ENCODE measurements at places on chromosomes 6 and 20.

DNA sequence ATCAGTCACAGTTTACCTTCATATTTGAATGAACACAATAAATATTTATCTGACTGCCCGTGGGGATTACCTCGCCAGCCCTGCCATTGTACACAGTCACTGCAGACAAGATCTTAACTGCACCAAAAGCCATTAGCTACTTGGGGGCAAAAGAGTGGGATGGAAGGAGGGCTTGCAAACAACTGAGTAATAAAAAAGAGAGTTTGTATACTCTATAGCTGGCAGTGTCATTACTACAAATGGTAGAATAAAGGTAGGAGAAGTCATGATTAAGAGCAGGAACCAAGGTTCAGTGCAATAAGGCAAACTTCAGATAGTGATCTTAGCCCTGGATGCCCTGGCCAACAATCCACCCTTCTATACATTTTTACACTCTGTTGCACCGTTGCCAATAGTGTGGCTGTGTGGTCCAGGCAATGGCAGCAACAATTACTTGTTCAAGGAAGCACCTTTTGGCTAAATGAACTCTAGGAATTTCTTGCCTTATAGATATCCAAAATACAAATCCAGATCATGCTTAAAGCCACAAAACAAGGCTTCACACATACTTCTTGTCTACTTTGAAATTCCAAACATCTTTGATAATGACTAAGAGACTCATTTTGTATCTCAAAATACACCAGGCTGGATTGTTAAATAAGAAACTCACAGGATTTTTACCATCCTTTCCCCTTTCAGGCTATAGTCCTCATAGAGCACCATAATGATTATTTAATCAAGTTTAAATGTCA, 955.4 kb upstream of the ADGRB3 start:
- no peak for DNase-seq

DNA sequence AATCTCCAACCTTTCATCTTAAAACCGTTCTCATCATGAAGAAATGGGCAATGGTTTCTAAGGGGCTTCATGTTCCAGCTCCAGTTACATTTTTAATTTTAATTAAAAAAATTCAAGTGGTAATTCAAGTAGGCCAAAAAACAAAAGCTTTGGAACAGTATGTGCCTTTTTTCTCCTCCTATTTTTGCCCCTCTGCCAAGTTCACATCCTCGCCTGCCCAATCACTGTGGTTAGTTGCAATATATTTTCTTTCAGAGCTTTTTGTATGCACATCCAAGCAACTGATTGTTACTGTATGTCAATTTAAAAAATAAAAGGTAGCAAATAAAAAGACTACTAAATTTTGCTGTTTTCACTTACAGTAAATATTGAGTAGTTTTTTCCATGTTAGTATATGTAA, 99.8 kb upstream of the B3GAT2 start:
- DNase-seq, result no peak

GRCh38 chr20:16216227-16216913, 356.9 kb downstream of the KIF16B start:
- DNase-seq, result no peak

DNA sequence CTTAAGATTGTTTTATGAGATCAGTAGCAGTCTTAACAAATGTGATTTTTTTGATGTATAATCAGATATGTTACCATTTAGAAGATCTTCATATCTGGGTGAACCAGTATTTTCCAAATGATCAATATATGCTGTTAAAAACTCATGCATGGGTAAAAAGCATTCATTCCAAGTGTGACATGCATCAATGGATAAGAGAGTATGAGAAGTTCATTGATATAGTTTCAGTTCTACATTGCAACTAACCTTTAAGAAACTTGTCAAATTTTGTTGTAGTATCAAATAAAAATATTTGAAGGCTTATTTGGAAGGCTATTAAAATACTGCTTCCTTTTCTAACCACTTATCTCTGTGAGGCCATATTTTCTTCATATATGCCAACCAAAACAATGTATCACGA, 117.7 kb downstream of the FIG4 start:
- no peak for DNase-seq

GRCh38 chr6:129865013-129865412, 3.9 kb upstream of the TMEM244 start:
- no peak for DNase-seq

DNA sequence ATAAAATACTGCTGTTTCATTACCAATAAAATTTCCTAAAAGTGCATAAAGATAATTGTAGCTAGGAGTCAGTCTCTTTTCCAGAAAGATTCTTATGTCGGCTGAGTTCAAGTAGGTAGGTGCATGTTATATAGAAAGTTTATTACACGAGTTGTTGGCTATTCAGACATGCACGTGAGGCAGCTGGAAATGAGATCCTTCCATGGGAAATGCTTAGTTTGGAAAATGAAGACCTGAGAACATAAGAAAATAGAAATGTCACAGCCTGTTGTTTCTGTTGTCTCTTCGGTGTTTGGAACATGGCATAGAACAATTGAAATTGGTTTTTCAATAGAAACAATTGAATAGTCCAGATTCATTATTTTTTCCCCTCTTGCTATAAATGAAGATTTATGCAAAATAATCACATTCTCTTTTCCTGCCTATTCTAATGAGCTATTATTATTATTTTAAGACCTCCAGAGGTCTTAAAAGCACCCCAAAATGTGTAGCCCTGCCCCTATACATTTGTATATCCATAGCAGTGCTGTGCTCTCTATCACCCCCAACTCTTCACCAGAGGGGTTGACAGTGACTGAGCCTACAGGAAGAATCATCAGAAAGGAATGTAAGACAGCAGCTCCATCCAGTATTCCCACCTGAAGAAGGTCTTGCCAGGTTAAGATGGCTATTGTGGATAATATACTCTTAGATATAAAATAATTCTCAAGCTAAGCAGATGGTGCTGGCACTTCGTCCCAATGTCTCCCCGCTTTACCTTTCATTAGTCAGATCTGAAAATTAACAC, 82.2 kb downstream of the ZDHHC14 start:
- no peak for DNase-seq

DNA sequence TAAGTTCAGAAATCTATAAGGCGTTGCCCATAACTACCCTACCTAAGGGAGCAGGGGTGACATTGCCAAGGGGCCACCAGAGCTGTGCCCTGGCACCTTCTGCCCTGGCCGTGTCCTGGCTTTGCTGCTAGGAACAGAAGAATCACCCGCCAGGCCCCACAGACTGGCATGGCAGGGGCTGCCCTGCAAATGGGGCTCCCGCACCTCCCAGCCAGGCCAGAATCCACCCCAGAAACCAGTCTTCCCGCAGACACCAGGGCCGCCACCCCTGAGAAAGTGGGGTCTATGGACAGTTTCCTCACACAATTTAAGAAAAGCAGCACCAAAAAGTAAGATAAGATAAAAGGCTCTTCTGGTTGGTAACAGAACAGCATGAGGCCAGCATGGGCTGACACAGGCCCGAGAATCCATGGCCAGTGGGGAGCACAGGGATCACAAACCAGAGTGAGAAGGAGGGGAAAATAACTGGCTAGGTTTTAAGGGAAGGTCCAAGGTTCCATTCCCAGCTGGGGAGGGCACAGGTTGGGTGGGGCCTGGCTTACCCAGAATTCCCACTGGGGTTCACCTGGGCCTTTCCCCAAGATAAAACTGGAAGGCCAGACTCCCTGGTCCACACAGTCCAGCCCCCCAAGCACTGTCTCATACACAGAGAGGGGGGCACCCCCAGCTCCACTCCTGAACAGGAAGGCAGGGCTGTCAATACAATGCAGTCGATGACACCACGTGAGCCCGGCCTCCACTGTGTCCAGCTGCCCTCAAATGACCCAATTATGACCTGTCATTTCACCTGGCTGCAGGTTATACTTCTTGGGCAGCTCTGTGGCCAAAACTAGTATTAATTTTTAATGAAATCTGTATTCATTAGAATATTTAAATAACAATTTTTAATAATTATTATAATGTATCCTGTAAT, 59.4 kb downstream of the PYGB start:
- no peak for DNase-seq

- DNase-seq, result no peak
These were observed 31.9 kb downstream of the WDR27 start for GRCh38 chr6:169669889-169670288.

- no peak for DNase-seq
These were observed 425.8 kb downstream of the FRK start for GRCh38 chr6:115634887-115635286.

DNA sequence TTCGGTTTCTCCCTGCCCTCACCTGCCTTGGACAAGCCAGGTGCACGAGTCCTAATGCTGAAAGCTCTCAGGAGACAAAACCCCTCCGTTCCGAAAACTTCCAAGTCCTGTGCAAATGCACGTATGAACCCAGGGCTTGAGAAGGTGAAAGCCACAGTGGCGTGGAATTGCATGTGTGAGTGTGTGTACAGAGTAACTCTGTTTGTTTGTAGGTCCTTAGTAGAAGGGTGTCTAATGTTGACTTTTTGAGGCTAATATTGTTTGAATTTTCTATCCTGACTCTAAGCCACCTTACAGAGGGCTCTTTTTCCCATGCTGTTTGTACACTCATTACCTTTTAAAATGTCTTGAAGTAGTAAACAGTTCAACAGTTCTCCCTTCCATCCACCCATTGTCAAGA, 129.1 kb downstream of the FOXA2 start:
- no peak for DNase-seq

DNA sequence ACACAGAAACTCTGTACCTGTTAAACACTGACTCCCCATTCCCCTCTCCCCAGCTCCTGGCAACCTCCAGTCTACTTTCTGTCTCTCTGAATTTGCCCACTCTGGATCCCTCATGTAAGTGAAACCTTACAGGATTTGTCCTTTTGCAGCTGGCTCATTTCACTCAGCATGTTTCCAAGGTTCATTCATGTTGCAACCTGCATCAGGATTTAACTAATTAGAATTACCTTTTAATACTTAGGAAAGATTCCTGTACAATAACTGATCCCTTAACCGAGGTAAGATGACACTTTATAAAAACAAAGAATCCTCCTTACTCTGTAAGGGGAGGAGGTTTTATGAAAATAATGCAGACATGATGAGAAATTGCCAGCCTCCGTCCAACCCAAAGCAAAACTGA, 113.1 kb upstream of the MTHFD1L start:
- DNase-seq, result no peak

GRCh38 chr6:20202699-20203302, 9.5 kb downstream of the MBOAT1 start:
- no peak for DNase-seq

GRCh38 chr6:148509119-148509799, 166.6 kb downstream of the SASH1 start:
- DNase-seq, result no peak

DNA sequence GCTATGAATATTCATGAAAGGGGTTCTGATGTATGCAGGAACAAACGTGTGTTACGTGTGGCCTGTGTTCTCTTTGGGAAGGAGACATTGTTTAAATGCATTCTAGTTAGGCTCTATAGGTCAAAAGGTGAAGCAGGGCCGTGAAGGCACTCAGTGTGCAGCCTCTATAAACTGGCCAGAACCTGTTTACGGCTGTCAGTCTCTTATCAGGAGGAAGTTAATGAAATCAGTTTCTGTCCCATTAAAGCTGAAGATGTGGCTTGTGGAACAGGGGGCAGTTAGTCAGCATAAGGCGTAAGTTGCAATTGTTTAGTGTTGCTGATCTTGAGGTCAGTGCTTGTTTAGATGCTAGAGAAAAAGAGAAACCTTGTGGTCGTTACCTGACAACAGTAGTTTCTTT, 111.5 kb upstream of the KCNG1 start:
- no peak for DNase-seq

GRCh38 chr20:36093804-36094145, 60.8 kb upstream of the EPB41L1 start:
- DNase-seq, result no peak

DNA sequence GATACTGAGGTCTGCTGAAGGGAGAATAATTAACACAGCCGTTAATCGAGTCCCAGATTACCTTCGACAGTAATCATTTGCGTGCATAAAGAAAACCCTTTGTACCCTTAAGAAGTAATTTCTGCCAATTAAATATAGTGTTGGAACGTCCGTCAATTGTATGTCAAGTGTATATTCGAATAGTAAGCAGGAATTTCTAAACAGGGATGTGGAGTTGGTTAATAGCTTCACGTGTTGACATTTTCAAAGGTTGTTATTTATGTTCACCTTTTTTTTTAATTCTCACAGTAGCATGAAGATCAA, 798 bp upstream of the SNAP91 start:
- DNase-seq, result no peak

GRCh38 chr6:35471836-35472345, 3.7 kb downstream of the RPL10A start:
- no peak for DNase-seq

GRCh38 chr6:154969796-154970195, 25.3 kb upstream of the TIAM2 start:
- no peak for DNase-seq

- DNase-seq, result no peak
These were observed 663.6 kb upstream of the CHD6 start for GRCh38 chr20:42281801-42282200.

GRCh38 chr6:131937703-131938631, 13.2 kb downstream of the CCN2 start:
- DNase-seq, result no peak

DNA sequence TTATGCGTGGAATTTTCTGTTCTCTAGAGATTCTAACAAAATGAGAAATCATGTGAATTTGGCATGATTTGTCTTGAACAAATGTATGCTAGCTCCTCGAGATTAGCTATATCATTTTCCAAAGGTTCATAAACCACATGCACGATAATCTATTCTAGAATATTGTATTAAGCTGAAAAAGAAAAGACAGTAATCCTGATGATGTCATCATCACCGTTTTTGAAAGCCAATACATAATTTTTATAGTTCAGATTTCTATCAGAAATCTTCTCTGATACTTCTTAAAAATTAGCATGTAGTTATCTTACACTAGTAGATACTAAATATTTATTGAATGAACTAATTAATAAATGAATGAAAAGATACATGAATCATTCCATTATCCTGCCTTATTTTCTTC, 111.2 kb downstream of the HAO1 start:
- no peak for DNase-seq

- DNase-seq, result no peak
These were observed 3.3 kb upstream of the MOG start for GRCh38 chr6:29653452-29654038.

DNA sequence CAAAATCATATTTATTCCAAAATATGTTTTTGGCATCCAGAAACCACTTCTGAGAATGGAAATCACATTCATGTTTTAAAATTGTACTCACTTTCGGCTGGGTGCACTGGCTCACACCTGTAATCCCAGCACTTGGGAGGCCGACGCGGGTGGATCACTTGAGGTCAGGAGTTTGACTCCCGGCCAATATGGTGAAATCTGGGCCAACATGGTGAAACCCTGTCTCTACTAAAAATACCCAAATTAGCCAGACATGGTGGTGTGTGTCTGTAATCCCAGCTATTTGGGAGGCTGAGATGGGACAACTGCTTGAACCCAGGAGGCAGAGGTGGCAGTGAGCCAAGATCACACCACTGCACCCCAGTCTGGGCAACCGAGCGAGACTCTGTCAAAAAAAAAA, 580.7 kb downstream of the MAFB start:
- DNase-seq, result no peak

GRCh38 chr6:28323813-28324424, 12.0 kb downstream of the ZSCAN31 start:
- DNase-seq, result no peak

Measured in stimulated activated CD4-positive, alpha-beta T cell treated with anti-CD3 and anti-CD28 coated beads, Interleukin-15, amount 100 ng/mL, for 1 hour (primary cell).